ENCODE measurements at places on chromosomes 1 and 21.

- no peak for DNase-seq
Measured at GRCh38 chr1:228778961-228779360, 43.7 kb downstream of the RHOU start.

- no peak for DNase-seq
Measured at GRCh38 chr1:232393444-232394146, 236.3 kb downstream of the SIPA1L2 start.

DNA sequence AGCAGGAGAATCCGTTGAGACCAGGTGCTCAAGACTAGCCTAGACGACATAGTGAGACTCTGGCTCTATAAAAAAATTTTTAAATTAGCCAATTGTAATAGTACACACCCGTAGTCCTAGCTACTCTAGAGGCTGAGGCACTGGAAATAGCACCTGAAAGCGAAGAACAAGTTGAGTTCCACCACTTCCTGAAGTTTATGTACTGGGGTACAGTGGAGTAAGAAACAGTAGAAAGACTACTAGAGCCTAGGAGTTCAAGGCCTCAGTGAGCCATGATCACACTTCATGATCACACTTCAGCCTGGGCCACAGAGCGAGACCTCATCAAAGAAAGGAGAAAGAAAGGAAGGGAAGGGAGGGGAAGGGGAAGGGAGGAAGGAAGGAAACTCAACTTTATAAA, 19.8 kb downstream of the RSBN1 start:
- no peak for DNase-seq

DNA sequence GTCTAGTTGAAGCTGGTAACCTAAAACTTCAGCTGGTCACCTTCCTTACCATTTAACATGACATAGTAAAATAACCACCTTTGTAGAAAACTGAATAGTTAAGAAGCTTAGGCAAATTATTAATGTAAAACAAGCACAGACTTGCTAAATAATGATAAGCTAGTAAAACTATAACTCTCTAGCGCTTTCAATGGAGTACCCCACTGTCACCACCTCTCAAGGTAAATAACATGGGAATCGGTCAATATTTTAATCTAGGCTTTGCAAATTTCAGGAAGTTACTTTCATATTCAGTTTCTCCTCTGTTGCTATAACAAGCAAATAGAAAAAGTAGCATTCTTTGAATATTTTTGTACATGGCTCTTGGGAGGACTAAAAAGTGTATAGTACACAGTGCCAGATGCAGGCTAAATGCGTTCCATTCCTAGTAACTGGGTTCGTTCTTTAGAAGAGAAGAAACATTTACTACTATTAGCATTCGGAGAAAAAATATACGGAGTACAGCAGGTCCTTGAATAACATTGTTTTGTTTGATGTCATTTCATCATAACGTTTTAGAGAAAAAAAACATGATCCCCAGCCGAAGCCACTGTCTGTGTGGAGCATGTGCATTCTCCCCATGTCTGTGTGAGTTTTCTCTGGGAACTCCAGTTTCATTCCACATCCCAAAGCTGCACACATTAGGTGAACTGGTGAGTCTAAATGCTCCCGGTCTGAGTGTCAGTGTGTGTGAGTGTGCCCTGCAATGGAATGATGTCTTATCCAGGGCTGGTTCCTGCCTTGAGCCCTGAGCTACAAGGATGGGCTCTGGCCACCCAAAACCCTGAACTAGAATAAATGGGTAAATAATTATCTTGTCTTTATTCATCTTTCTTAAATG, 52.5 kb downstream of the EPRS1 start:
- no peak for DNase-seq

- DNase-seq: no peak
Measured at GRCh38 chr1:33986390-33987095, 122.7 kb downstream of the HMGB4 start.

- no peak for DNase-seq
Measured at GRCh38 chr1:52654063-52654462, 21.1 kb downstream of the SHISAL2A start.

- DNase-seq: no peak
Measured at GRCh38 chr1:62438163-62438562, 1.3 kb downstream of the USP1 start.

DNA sequence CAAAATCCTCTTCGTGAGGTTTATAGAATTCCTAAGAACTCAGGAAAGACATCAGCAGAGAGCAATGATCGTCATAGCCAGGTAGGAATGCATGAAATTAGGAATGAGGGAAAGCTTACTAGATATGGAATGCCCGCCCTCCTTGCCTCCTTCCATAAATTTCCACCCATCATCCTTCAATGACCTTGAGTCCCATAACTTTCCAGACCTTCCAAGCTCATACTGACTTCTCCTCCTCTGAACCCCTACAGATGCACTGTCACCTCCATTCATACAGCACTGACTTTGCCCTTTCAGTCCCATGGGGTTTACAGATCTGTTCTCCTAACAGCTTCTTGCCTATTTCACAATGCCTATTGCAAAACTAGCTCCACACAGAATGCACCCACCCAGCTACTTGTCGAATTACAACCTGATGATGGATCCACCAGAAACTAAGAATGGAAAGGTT, 23.8 kb upstream of the PPP1R15B start:
- no peak for DNase-seq

GRCh38 chr1:205800427-205800826, 12.6 kb downstream of the SLC41A1 start:
- no peak for DNase-seq

- DNase-seq: no peak
Measured at GRCh38 chr1:187336441-187337168, 507.9 kb downstream of the PLA2G4A start.

GRCh38 chr1:3468236-3469103, 14.0 kb downstream of the ARHGEF16 start:
- DNase-seq: no peak

DNA sequence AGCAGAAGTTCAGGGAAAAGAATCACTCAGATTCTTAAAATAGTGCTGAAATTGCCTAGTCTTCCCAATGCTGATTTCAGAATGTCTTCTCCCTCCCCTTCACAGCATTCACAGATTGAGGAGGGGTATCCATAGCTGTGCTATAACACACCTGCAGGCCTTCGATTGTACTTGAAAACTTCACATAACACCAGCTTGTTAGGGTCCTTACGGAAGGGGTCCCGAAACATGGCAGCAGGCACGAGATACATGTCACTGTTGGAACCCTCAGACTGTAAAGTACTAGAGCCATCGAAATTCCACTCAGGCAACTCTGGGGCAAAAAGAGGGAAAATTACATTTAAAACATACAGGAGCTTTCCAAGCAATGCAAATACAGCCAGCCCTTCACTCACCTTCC, 4.6 kb downstream of the GLUL start:
- no peak for DNase-seq

- DNase-seq: no peak
Measured at GRCh38 chr1:183982172-183982963, 55.2 kb downstream of the COLGALT2 start.

GRCh38 chr1:218247339-218247738, 37.8 kb upstream of the RRP15 start:
- no peak for DNase-seq

DNA sequence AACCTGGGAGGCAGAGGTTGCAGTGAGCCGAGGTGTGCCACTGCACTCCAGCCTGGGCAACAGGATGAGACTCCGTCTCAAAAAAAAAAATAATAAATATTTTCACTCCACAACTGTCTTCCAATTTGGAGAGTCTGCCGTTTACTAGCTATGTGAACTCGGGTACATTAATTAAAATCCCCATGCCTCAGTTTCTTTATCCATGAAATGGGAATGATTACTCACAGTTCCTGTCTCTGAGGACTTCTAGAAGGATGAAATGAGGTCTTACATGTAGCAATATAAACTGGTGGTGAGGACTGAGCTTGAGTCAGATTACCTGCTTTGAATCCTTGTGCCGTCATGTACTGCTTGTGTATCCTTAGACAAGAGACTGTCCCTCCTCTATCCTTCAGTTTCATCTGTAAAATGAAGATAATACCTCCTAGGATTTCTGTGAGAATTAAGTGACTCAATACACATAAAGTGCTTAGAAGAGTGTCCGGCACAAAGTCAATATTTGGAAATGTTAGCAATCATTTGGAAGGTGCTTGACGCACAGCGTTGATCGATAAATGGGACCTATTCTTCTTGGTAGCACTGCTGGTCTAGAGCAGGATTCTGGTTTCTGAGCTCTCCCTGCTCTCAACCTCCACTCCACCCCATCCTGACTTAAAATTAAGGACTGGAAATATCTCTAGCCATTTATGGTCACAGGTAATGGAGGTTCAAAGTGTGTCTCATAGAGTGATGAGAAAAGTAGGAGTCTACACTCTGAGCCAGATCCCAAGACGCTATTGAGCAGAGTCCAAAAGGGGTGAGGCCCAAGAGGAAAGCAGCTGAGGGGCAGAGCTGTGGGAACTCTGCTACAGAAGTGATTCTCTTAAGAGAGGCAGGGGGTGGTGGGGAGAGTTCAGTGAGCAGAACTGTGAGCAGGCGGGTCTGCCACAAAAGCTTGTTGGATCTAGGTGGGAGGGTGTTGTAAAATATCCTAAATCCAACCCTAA, 11.6 kb upstream of the DDI2 start:
- no peak for DNase-seq

- no peak for DNase-seq
Measured at GRCh38 chr21:41962425-41962966, 8.7 kb upstream of the C2CD2 start.

GRCh38 chr21:29418813-29419212, 120.1 kb downstream of the BACH1 start:
- no peak for DNase-seq

DNA sequence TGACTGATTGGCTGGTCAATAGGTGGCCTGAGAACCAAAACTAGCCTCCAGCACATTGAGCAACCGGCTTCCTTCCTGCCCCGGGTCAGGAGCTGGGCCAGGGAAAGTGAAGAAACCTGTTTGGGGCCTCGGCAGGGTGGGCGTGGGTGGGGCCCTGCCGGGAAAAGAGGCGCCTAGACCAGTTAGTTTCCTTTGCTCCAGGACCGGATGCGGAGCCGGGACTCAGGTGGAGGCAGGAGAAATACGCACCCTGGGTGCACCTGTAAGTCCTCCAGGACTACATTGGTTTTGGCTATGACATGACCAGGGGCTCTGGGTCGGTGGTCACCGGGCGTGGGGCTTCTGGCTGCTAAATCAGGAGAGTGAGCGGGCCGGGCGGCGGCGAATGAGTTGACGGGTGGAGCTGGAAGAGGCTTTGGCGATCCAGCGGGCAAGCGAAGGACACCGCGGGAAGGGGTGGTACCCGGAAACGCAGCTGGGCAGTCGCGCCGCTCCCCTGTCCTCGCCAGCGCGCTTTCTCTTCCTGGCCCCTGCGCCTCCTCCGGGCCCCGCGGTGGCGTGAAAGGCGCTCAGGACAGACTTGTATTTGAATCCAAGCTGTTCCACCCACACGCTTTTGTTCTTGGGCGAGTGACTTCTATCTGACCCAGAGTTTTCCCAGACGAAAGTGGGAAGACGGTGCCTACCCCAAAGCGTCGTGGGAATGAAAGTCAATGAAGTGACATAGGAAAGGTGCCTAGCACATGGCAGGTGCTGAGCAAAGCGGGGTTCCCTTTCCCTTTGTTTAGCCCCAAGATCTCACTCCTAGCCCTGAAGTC, 30.6 kb upstream of the JUN start:
- DNase-seq: no peak

GRCh38 chr1:153790966-153791647, 15.9 kb downstream of the SLC27A3 start:
- DNase-seq: no peak

- no peak for DNase-seq
Measured at GRCh38 chr1:212920246-212920645, 30.1 kb upstream of the VASH2 start.

- DNase-seq: no peak
Measured at GRCh38 chr1:109821831-109822745, 58.4 kb upstream of the EPS8L3 start.

GRCh38 chr1:157566484-157567300, 14.4 kb upstream of the FCRL5 start:
- no peak for DNase-seq

DNA sequence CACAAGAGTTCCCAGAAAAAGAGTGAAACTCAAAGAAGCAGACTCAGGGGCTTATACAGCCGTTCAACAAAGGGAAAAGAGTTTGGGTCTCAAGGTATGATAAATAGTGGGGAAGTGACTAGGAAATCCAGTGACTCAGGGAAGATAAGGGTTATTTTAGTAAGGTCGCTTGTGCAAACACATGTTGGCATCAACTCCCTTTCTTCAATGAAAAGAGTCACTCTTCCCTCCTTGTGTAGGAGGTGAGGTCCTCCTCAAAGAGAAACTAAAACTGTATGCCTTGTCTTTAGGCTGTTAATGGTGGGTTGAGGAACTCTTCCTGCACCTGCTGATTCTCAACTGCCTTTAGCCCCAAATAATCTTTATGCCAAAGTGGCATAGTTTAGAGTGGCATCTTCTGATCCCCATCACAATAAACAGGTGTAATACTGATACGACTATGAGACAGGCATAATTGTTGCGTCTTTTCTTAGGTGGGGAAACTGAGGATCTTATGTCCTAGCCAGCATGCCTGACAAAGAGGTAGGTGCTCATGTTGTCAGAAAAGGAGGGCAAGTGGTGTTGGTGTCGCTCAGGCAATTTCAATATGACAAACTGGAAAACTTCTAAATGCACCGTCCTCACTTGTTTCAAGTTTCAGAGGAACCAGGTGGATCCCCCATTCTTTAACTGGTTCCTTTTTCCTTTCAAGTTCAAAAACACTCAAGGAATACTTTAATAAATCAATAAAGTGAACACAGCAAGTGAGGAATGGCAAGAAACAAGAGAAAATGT, 294.1 kb upstream of the RUNX1 start:
- no peak for DNase-seq

- no peak for DNase-seq
Measured at GRCh38 chr1:159790237-159790917, 9.6 kb downstream of the DUSP23 start.

DNA sequence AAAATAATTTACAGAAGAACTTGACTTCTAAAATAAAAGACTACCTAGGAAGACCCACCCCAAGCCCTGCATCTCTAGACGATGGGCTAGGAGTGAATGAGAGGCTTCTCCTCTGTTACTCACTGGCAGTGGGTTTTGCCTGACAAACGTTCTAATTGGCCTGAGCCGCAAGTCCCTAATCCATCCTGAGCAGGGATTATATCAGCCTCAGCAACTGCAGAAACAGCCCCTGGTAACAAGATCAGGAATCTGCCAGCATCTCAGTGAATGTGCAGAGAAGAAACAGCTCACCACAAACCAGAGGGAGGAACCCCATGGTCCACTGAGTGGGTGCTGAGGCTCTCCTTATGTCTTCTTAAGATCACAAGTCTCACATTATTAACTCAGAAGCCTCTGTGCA, 240.6 kb downstream of the BRINP2 start:
- DNase-seq: no peak

- no peak for DNase-seq
Measured at GRCh38 chr1:9363061-9363471, 70.4 kb downstream of the SPSB1 start.

DNA sequence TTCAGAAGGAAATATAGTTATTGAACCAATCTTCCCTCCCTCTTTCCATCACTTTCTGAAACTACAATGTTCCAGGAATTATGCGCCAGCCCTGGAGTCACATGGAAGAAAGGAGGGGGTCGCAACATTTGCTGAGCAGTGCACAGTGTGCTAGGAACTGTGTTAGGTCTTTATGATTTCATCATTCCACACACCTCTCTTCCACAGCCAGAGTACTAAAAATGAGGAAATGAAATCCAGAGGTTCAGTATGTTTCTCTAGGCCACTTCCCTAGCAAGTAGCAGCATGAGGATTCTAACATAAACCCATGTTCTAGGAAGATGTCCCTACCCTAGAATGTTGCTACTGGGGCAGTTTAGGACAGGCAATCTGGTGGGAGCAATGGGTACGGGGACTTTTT, 158.1 kb downstream of the SLC45A1 start:
- no peak for DNase-seq
